ENCODE measurements at places on chromosomes 6 and 20.

- DNase-seq: no peak
Observed at GRCh38 chr6:44464527-44465310, 77.2 kb downstream of the CDC5L start.

DNA sequence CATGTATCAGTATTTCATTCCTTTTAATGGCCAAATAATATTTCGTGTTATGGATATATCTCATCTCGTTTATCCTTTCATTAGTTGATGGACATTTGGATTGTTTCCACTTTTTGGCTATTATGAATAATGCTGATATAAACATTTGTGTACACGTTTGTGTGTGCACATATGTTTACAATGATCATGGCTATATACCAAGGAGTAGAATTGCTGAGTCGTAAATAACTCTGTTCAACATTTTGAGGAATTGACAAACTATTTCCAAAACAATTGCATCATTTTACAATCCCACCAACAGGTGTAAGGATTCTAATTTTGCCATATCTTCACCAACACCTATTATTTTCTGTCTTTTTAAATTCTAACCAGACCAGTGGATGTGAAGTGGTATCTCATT, 26.3 kb upstream of the PNRC1 start:
- DNase-seq: no peak

DNA sequence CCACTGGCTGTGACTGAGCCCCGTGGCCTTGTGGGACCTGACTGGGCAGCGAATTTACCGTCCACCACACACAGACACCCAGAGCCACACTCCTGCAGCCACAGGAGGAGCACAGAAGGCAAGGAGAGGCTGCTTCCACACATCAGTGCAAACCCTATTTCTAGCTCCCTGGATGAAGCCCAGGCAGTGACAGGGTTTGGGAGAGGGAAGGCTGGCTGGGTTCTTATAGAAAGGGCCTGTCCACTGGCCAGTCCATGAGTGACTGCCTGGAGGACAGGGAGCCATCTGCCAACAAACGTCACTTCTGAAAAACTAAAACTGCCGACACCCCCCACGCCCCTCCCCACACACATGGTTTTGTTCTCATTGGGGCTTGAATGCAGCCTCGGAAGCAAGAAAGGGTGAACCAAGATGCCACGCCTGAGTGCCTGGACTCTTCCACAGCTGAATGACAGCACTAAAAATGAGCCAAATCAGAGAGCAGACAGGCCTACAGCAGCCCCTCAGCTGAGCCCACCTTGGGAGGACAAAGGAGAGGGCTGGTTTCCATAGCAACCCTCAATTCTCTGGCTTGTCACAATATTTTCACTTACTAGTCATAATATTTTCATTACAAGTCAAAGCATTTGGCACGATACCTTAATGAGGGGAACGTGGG, 38.4 kb downstream of the RRBP1 start:
- no peak for DNase-seq

GRCh38 chr6:125899726-125900182, 56.8 kb upstream of the HINT3 start:
- no peak for DNase-seq

- DNase-seq: no peak
Observed at GRCh38 chr20:6501061-6501460, 266.4 kb upstream of the BMP2 start.

DNA sequence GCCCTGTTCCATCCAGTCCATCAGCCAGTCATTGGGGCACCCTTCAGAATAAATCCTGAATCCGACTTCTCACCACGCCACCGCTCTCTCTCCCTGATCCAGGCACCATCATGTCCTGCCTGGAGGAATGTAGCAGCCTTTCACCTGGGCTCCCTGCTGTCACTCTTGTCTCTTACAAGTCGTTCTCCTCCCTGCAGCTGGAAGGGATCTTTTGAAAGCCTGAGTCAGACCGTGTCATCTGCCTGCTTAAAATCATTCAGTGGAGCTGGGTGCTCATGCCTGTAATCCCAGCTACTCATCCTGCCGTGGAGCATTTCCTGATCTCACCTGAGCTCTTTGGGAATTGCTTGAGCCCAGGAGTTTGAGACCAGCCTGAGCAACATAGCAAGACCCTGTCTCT, 19.2 kb upstream of the KCNG1 start:
- DNase-seq: no peak

- no peak for DNase-seq
Observed at GRCh38 chr6:46381057-46381456, 110.2 kb downstream of the RCAN2 start.

DNA sequence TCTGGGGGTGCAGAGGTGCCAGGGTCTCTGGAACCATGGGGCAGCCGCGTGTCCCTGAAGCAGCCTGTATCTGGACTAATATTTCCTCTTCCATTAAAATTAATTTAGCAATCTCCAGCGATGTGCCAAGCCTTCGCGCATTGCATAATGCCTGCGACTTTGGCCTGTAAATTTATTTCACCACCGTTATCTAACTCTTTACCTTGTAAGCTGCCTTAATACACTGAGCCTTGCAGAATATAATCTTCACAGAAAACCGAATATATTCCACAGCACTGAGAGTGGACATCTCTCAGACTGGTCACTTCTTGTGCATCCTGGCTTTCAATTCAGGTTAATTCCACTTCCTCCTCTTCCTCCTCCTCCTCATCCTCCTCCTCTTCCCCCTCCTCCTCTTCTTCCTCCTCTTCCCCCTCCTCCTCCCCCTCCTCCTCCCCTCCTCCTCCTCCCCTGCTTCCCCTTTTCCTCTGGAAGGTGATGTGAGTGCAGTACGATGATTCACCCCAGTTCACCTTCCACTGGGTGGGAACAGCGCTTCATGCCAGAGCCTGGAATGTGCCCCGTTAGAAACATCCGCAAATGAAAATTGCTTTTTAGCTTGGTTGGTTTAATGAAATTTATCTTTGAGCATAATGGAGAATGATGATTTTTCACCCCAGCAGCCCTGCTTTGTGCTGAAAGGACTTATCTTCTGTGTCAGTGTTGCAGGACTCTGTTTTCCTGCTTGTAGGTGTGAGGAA, 101.4 kb downstream of the CDH4 start:
- DNase-seq: no peak

- no peak for DNase-seq
Observed at GRCh38 chr6:169990095-169991030, 238.9 kb downstream of the ERMARD start.

- no peak for DNase-seq
Observed at GRCh38 chr6:117451671-117452070, 25.9 kb upstream of the ROS1 start.

DNA sequence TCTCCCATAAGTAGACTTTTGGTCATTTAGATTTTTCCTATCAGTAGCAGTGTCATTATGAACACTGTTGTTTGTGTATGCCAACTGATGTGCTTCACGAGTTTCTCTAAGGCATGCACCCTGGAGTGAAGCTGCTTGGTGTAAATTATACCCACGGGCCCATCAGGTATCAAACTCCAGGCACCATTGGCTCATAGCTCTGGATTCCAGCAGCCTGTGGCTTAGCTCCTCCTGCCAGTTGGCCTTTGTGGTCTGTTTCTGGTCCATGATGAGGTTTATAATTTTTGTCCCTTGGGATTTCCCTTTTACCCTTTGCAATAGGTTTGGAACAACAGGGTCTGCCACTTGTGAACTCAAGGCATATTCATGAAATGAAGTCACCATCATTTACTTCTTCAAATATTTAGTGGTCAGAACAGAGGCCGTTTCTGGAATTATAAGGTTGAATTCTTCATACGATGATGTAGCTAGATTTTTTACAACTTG, 350.5 kb downstream of the PRL start:
- no peak for DNase-seq

GRCh38 chr6:165274611-165275010, 34.8 kb downstream of the C6orf118 start:
- no peak for DNase-seq

GRCh38 chr6:113010196-113010989, 663.3 kb downstream of the RFPL4B start:
- no peak for DNase-seq

GRCh38 chr20:38377039-38377685, 30.9 kb downstream of the LBP start:
- no peak for DNase-seq

DNA sequence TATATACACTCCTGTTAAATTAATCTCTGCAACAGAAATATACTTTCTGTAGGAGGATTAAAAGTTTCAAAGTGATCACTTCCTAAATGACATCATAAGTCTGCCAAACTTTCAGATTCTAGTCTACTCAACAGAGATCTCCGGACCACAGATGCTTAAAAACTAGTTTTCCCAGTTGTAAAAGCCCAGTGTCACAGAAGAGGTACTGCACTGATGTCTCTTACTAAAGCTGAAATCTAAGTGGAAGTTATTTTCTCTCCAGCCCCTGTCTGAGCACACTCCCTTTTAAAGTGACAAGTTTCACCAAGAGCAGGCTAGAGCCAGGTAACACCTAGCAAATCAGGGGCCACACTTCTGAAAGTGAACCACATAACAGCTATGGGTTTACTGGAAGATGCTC, 71.6 kb upstream of the DST start:
- no peak for DNase-seq

DNA sequence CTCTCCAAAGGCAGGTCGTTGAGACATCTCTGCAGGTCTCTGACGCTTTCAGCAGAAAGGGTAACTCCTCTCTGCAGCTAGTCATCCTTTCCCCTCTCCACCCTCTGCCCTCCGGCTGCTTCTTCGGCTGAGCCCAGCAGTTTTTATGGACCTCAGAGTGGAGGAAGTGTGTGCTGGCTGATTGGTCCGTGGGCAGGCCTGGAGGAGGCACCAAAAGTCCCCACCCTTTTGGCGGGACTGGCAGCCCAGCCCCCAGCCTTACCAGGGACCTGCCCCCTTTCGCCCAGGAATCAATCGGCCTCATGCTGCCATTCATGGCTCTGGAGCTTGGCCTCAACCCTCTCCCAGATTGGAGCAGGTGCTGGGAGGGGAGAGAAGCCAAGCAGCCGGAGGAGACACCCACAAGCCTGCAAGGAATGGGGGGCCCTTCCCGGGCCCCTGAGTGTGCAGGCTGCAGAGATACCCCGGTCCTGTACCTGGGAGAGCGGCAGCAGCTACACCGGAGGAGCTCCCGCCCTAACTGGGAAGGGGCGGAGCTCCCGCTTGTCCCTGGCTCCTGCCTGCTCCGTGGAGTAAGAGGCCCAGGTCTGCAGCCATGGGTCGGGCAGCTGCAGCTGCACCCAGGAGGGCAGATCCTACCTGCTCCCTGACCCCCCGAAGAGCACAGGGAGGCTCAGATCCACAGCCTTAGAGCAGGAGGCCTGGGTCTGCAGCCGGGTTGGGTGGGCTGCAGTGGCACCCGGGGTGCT, 170.3 kb upstream of the SOX4 start:
- DNase-seq: no peak

- no peak for DNase-seq
Observed at GRCh38 chr6:29964518-29964886, 22.2 kb downstream of the HLA-A start.

- DNase-seq: no peak
Observed at GRCh38 chr6:3744211-3744900, 7.2 kb downstream of the PXDC1 start.

DNA sequence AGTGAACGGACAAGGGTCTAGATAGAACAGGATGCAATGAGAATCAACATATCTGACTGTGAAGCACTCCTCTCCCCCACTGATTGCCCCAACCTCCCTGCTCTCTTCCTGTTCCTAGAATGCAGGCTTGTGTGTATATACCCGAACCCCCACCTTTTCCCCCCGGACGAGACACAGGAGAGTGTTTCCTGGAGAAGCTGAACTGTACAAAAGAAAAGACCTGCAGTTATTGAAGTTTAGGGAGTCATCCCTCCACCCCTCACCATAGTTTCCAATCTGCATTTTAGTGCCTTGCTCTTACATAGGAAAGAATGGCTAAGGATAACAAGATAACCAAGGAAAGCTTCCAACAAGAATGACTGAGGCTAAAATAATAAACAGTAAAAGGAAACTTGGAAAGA, 55.5 kb upstream of the PDE10A start:
- DNase-seq: no peak

DNA sequence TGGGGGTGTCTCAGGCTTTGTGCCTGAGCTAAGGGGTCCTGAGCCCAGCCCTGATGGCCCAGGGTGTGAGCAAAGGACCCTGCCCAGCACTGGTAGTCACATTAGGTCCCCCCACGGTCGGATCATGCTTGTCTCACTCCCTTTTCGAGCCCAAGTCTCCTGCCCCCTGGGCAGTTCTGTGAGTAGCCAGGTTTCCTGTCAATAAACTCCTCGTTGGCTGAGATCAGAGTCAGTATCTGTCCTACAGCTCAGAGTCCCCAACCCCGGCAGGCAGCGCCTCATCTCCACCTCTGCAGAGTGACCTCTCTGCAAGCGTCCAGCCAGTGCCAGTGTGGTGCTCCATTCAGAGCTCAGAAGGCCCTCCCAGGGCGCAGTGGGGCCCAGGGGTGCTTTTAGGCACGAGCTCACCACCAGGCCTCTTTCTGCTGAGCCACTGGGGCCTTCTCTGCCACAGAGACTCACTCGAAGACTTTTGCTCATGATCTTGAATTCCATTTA, 93.7 kb upstream of the PMEPA1 start:
- DNase-seq: no peak

GRCh38 chr6:87027021-87027420, 67.9 kb downstream of the CGA start:
- no peak for DNase-seq

- no peak for DNase-seq
Observed at GRCh38 chr6:39225543-39225942, 3.7 kb downstream of the KCNK5 start.

- no peak for DNase-seq
Observed at GRCh38 chr6:4853782-4854511, 77.7 kb downstream of the CDYL start.

- DNase-seq: no peak
Observed at GRCh38 chr6:73455865-73456629, 4.0 kb upstream of the CGAS start.

DNA sequence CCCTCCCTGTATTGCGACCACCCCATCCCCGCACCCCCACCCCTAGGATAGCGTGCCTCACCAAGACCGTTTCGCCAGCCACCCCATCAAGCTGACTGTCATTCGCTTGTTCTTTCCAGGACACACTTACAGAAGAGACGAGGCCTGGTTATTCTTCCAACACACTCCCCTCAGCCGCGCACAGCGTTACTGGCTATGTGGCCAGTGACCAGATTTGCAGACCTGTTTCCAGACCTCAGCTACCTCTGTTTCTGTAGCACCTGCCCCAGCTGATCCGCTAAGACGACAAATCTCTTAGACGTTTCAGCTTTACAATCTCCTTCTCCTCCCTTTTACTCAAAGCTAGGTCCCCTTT, 26.1 kb downstream of the HLA-F start:
- no peak for DNase-seq

- no peak for DNase-seq
Observed at GRCh38 chr6:113734982-113735381, 122.2 kb upstream of the MARCKS start.

GRCh38 chr6:121531658-121532169, 96.3 kb downstream of the GJA1 start:
- no peak for DNase-seq

- DNase-seq: no peak
Observed at GRCh38 chr6:30810813-30811339, 66.5 kb upstream of the IER3 start.

- DNase-seq: no peak
Observed at GRCh38 chr6:155628306-155628705, 172.7 kb upstream of the NOX3 start.

Data from nucleus accumbens (tissue), 56 donors.